Heart right ventricle (tissue), 16 donors: ENCODE measurements at places on chromosomes 13 and 19.

- no peak for DNase-seq
Observed at GRCh38 chr19:15279326-15279904, 47.2 kb upstream of the EPHX3 start.

GRCh38 chr13:102233566-102234208, 168.2 kb downstream of the FGF14 start:
- DNase-seq: no peak

- DNase-seq: no peak
Observed at GRCh38 chr19:8075158-8076074, 22.9 kb downstream of the CCL25 start.

GRCh38 chr13:59728896-59729545, 434.7 kb downstream of the DIAPH3 start:
- DNase-seq: no peak

- peak; percentile 77 for DNase-seq
Observed at GRCh38 chr13:52159159-52159982, at the start of gene NEK3. Gene NEK3 (minus strand): TSS chr13:52159597. CDS start chr13:52156191, 3,406 bp downstream.

DNA sequence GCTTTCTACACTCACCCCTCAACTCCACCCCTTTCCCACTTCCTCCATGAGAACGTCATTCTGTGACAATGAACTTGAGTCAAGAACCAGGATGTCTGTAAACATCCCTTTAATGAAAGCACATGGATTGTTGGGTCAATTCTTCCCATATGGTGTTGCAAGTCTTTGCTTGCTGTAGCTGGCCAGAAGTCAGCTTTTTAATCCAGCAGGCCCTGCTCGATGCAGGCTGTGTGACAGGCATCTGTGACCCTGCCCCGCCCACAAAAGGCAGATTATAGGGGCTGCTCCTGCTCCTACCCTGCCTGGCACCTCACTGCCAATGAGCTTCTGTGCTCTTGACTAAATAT, 78.0 kb downstream of the STARD13 start:
- DNase-seq: peak; percentile 51

DNA sequence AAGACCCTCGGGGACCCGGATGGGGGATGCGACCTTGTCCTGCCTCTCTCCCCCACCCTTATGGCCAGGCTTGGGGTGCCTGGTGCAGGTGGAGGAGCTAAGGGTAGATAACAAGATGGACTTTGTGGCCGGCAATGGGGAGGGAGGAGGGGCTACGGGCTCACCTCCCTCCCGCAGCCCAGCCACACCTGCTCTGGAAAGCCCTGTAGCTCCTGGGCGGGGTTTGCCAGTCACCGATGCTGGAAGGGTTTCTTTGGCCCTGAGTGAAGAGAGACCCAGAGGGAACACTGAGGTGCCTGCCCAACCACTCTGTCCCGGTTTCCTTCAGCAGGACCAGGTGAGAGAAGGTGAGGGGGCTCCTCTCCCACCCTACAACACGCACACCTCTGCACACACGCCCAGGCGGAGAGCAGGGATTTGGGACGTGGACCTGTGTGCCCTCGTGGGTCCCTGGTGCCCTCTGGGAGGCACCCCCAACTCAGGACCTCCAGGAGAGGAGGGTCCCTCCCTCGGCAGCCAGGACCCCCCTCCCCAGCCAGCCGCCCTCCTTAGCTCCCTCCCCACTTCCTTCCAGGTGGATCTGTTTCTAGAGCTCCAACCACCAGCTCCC, at the start of gene FUT2:
FUT2 (plus strand) TSS at position 229 of the 610 bp plus-strand sequence. CDS start 6,986 bp downstream, outside the sequence.
- no peak for DNase-seq

GRCh38 chr13:95623141-95623540, 21.4 kb downstream of the DZIP1 start:
- DNase-seq: no peak

GRCh38 chr19:45477186-45477585, 9.4 kb downstream of the FOSB start:
- DNase-seq: no peak

DNA sequence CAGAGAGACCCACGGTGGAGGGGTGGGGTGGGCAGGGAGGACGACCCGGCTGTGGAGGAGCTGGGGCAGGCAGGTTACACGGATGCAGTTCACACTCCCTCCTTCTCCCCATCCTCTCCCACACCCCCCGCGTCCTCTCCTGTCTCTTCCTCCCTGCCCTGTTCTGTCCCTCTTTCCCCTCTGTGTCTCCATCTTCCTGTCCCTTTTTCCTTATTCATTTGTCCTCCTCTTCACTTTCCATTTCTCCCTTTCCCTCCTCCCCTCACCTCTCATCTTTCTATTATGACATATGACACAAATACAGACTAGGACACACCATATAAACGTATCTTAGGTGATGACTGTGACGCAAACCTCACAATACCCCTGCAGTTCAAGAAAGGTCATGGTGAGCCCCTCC, 96.6 kb downstream of the SCGB2B2 start:
- DNase-seq: no peak

DNA sequence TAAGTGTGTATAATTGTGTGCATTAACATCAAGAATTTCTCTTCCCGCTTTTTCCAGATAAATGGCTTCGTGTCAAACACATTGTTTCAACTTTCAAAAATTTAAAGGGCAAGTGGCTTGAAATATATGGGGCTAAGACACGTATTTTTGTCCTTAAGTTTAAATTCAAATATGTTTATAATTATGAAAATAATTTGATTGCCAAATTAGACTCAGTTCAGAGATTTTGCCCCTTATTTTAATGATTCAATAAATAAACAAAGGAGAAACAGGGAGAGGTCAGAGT, 1159.2 kb upstream of the MIR17HG start:
- DNase-seq: no peak

- DNase-seq: no peak
Observed at GRCh38 chr19:6417713-6418561, 6.7 kb downstream of the KHSRP start.
